AG09319 (cell line): ENCODE measurements at places on chromosomes 12 and 14.

- DNase-seq: no peak
Observed at GRCh38 chr12:104763168-104763805, 194.8 kb downstream of the SLC41A2 start.

DNA sequence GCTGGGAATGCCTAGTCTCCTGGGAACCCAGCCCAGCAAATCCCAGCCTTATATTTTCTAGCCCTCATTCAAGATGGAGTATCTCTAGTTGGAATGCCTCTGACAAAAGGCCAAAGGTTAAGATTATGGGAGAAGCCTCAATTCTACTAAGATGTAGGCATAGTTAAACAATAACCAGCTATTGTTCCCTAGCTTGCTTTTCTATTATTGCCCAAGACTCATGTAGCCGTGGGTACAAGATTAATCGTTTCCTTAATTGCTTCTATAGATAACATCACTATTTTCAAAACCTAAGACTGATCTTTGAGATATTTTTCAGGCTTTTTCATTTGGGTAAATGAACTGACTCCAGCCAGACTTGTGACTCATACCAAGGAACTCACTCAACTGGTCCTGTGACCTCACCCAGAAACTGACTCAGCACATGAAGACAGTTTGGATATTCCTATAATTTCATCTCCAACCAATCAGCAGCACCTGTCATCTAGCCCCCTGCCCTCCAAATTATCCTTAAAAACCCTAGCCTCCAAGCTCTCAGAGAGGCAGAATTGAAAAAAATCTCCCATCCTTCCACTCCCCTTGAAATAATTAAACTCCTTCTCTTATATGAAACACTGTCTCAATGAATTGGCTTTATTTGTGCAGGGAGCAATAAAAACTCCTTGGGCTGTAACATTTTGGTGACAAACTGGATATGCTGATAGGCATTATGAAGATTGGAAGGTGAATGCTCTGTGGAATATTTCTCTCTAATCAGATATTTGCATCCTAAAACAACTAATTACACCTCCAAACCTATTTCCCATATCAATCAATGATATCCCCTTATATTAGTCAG is 589.0 kb downstream of the C12orf50 start:
- DNase-seq: peak; percentile 36

DNA sequence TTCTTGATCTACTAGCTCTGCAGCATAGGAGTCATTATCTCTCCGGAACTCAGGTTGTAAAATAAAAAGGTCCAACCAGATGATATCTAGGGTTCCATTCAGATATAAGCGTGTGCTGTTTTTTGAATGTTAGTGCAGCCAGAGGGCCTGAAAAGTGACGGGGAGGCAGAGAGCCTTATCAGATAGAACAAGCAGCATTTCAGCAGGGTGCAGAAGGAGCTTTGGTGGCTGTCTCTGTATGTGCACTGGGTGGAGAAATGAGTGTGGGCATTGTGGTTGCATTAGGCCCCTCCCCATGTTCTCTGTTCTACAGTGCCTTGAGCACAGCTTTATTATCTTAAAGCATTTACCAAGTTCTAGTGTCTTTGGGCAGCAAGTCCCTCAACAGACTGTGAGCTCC is 275.1 kb downstream of the NRXN3 start:
- DNase-seq: no peak

GRCh38 chr14:105902131-105902898 is 375.9 kb downstream of the TMEM121 start:
- no peak for DNase-seq

DNA sequence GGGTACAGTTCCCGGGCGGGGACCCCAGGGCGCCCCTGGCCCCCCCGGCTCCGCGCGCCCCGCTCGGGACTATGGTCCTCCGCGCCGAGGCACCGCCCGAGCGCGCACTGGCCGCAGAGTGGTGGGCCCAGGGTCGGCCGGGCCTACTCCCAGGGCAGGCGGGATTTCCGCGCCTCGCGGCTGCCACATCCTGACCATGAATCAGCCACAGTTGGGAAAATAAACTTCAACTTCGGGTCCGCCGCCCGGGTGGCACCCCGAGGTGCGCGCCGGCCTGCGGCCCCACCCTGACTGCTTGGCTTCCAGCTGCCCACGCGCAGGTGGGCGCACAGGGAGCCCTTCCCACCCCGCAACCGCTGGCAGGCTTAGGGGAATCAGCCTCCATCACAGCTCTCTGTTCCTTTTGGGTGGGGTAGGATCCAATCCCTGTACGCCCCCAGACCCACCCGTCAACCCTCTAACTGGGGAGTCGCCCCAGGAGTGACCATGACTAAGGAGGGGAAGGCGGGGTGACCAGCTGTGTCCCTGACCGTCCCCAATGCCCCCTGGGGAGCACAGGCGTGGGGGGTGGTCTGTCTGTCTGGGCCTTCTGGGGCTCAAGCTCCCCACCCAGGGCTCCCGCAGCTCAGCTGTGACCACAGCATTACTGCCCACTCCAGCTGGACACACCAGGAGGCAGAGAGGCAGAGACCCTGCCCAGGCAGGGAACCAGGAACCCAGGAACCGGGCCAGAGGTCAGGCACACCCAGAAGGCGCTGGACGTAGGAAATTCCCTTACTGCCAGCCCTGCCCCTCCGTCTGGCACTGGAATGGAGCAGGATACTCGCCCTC is 678 bp downstream of the INF2 start:
- no peak for DNase-seq
